ENCODE measurements at places on chromosomes 3 and 15.

DNA sequence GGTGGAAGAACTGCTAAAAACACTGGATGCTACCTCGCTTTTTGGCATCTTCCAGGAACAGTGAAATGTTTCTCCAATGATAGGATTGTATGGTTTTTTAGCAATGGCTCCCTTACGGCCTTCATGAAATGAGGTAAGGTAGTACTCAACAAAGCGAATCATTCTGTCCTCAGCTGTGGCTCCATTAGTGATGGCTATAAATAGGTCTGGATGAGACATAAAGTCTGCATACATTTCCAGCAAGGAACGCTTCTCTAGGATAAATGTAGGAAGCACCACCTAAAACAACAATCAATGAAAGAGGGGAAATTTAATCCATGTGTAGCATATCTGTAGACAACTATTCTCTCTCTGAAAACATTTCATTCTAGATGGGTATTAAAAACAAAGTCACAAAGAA, 32.4 kb upstream of the SNX4 start:
- no peak for DNase-seq

- no peak for DNase-seq
These were observed 55.3 kb upstream of the VGLL4 start for GRCh38 chr3:11699083-11699427.

DNA sequence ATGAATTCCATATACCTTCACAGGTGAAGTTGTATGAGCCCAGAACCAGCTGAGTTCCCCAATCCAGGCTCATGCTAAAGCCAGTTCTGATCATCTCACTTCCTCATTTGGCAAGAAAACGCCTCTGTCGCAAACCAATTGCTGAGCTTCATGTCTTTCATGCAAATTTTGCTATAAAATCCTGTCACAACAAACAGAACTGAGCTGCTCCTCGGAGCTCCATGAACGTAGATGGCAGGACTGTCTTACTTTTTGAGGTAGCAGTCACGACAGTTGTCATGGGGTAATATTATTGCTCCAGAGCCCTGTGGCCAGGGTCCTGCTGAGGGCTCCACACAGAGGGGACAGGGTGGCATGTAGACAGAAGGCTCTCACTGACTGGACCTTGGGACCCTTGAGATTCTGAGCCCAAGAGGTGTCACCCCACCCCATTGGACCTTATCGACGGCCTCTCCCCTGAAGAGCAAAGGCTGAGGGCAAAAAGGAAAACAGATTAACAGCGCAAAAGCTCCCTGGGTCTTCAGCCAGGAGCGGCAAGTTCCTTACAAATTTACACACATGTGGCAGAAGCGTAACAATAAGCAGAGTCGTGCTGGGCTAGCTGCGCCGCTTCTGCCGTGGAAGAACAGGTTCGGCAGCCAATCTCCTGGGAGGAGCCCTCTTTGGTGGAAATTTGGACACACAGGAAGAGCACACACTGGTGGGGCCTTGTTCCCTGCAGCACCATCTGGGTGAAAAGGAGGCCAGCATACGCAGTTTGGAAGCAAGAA, 249.2 kb downstream of the OPA1 start:
- DNase-seq = no peak

- DNase-seq = no peak
These were observed 33.3 kb upstream of the SFMBT1 start for GRCh38 chr3:53079147-53079546.

GRCh38 chr3:190165253-190165652, 44.6 kb upstream of the P3H2 start:
- no peak for DNase-seq

DNA sequence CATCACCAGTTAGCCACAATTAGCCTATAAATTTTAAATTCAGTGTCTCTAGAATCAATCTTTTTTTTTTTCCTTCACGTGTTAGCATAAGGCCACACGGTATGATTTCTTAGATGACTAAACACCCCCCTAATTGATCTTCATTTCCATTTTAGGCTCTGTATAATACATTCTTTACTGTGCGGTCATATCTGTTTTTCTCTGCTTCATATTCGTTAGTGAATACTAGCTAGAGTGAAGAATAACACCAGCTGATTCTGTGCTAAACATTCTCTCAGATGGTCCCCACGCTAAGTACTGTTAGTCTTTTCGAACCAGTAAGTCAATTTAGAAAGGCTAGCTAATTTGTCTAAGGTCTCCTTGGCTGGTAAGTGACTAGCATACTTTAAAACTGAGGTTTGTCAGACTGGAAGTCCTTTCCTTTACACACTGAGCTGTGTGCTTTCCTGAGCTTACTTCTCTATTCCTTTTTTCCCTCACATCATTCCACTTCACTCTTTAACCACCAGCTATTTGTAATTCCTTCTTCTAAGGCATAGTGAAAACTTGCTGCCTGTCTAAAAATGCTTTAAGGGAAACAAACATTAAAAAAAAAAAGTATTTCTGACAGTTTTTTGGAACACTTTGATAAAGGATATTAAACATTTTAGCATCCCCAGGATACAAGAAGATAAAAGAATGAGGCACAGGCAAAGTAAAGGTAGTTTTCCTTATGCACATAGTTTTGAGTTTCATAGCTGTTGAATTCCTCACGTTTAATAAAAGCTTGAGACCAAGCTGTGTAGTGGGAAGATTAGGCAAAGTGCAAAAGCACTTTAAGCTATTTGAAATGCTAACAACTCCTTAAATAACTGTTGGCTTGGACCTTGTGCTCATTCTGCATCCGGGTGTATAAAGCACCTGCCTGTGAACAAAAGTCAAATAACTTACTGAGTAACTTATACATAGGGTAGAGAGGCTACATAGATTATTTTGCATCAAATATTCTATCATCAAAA, 17.1 kb downstream of the ZFAND6 start:
- DNase-seq = no peak

GRCh38 chr15:95450413-95450812, 880.1 kb upstream of the NR2F2 start:
- DNase-seq = no peak

- no peak for DNase-seq
These were observed 87.2 kb downstream of the PRICKLE2 start for GRCh38 chr3:64138046-64138445.

DNA sequence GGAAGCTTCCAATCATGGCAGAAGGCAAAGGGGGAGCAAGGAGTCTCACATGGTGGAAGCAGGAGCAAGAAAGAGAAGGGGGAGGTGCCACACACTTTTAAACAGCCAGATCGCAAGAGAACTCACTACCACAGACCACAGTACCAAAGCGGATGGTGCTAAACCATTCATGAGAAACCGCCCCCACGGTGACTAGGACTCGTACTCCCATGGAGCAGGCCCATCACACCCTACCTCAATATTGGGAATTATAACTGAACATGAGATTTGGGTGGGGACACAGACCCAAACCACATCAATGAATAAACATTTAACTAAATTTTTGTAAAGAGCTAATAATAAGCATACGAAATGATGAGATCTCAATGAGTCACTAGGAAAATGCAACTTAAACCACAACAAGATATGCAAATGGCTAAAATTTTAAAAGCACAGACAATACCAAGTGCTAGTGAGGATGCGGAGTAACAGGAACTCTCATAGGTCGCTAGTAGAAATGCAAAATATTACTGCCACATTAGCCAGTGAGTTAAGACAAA, 10.0 kb downstream of the MRPS25 start:
- DNase-seq = no peak

GRCh38 chr3:187188931-187189330, 8.4 kb upstream of the RTP1 start:
- DNase-seq = no peak

Measured in stimulated activated CD4-positive, alpha-beta T cell treated with anti-CD3 and anti-CD28 coated beads, Interleukin-1b, Interleukin-23, amount 100 ng/mL, for 1 hour (primary cell).